Stimulated activated CD8-positive, alpha-beta memory T cell treated with anti-CD3 and anti-CD28 coated beads, Interleukin-7, amount 100 ng/mL, for 1 hour (primary cell): ENCODE measurements at places on chromosomes 16 and 17.

- no peak for DNase-seq
Observed at GRCh38 chr17:16419074-16419928, 3.9 kb downstream of the TRPV2 start.

DNA sequence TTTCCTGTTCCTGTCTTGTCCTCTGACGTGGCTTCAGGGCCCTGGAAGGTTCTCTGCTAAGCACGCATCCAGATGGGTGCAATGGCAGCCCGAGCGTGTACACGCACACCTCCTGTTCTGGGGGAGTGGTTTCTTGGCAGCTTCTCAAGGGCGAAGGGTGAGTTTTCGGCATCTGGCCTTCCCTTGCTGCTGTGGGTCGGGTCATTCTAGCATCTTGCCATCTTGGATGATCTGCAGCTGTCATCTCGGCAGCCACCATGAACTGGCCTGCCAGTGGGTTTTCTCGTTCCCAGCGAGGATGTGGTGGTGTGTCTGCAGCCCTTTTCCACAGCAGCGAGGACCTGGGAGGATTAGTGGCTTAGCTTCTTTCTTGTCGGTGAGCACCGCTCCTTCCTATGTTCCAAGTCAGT, 10.6 kb downstream of the MSI2 start:
- DNase-seq = no peak

DNA sequence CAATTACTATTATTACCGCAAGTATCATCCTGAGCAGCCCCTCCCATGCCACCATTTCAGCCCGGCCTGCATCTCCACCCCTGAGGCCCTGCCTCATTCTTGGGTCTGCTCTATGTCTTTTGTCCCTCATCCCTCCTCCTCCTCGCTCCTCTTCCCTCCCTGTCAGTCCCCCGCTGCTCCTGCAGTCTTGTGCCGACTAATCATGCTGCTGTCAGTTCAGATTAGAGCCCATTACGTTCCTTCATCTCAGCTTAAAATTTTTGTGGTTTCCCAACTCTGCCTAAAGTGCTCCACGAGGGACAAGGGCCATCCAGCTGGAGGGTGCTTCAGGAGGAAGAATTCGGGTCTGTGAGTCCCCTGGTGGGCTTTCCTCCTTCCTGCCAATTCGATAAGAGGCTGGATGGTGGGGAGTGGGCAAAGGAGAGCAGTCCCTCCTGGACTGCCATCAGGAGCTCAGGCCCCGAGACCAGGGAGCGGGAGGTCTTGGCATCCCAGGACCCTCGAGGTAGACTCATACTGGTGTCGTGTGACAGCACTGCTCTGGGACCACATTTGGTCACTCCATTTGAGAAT, 32.9 kb upstream of the GOSR2 start:
- no peak for DNase-seq

- no peak for DNase-seq
Observed at GRCh38 chr17:36602030-36602748, 806 bp downstream of the MRM1 start.

GRCh38 chr17:68291836-68292688, 767 bp downstream of the ARSG start:
- DNase-seq = peak; percentile 83

GRCh38 chr16:89911375-89911774, 7.3 kb upstream of the MC1R start:
- no peak for DNase-seq

DNA sequence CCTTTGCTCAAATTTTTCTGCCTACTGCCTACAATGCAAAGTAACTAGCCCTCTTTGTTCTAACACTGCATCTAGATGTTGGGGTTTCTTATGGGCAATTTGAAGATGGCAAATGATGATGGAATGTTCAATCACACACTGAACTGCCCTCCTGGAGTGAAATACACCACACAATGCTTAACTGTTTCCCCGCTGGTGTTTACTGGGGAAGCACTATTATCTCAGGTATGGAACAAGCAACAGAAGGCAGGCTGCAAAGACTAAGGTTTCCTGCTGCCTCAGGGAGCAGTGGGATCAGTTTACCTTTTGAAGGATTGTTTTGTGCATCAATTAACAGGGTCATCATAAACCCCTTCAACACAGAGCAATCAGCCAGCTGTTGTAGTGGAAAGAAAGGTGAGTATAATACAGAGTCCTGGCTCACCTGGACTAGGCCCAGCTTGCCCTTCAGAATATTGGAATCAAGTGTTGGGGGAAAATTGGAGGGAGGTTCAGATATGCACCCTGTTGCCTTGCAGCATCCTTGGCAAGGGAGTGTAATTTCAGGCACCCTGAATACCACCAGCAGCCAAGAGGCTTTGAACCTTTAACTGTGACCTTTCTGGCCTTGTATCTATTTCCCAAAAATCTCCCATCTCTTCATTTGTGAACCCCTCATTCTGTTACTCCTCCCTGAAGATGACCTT, 105.4 kb upstream of the CDH11 start:
- no peak for DNase-seq

DNA sequence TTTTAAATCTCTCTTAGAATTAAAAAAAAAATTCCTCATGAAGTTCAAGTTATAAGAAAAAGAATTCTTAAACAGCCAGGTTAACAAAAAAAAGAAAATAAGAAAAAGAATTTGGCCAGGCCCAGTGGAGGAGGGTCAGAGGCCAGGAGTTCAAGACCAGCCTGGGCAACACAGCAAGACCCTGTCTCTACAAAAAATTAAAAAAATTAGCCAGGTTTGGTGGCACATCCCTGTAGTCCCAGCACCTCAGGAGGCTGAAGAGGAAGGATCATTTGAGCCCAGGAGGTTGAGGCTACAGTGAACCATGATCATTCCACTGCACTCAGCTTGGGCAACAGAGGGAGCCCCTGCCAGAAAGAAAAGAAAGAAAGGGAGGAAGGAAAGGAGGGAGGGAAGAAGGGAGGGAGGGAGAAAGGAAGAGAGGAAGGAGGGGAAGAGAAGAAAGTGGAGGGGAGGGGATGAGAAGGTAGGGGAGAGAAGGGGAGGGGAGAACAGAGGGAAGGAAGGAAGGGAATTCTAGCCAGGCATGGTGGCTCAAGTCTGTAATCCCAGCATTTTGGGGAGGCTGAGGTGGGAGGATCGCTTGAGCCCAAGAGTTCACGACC, 30.9 kb downstream of the COG1 start:
- no peak for DNase-seq

DNA sequence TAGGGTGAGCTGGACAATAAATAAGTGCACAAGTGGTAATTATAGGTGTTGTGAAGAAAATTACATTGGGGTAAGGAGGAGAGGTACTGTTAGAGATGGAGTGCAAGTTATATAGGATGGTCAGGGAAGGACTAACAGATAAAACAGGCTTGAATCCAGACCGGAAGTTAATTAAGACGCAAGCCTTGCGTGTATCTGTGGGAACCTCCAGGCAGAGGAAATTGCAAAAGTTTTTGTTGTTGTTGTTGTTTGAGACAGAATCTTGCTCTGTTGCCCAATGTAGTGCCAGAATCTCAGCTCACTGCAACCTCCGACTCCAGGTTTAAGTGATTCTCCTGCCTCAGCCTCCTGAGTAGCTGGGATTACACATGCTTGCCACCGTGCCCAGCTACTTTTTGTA, 2.4 kb upstream of the ZNF18 start:
- no peak for DNase-seq

DNA sequence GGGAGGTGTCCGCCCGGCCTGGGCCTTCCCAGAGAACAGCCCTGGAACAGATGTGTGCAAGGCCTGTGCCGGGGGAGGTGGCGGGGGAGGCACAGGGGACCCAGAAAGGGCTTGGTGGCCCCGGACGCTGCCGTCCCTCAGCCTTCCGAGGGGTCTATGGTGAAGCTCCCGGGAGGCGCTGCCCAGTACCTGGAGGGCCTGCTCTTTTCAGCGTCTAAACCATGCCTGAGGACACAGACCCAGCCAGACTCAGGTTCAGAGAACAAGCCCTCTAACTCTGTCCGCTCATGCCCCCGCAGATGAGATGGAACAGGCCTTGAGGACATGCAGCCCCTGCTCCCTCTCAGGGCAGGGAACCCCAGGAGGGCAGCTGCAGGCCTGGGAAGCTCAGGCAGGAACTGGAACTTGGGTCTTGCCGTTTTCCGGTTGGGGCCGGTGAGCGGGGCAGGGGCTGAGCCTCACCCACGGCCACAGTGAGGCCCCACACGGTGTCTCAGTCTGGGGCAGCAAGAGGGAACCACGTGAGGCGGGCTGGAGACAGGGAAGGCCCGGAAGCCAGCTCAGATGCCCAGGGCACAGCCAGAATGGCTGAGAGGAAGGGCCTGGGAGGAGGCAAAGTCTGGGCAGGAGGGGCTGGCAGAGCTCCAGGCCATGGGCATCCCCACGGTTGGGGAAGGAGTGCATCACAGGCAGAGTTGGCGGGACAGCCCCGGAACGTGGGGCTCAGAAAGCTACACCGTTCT, 12.5 kb downstream of the SLC16A3 start:
- DNase-seq = no peak

- no peak for DNase-seq
Observed at GRCh38 chr17:57009737-57010445, 32.0 kb downstream of the SCPEP1 start.

DNA sequence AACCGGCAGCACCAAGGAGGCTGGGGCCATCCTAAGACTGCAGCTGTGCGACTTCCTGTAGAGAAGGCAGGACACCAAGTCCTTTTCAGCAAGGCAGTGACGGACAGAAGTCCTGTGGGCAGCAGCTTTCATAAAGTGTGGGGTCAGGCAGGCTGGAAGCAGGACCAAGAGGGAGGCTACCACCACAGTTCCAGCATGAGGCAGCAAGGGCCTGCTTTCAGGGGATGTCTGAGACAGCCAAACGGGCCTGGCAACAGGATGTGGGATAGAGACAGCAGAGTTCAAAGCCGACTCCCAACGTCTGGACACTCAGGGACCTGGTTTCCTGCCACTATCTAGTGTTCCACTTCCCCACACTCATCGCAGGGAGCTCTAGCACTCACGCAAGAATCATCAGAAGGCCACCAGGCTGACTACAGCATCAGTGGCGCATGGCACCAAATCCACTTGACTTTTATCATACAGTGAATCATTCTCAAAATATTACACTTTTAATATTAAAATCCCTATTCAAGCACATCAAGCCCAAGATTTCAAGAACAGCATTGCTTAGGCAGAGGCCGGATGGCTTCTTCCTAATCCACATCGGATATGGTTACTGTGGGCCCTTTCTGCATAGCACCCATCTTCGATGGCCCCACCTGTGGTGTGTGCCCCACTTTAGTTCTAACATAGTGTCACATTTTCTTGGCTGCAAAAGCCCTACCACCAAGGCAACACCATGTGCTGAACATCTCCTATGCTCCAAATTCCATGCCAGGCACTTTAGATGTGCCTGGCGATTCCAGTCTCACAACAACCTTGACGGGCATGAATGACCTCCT, 5.2 kb downstream of the USP7 start:
- no peak for DNase-seq

GRCh38 chr17:79949656-79950209, 85.9 kb downstream of the TBC1D16 start:
- no peak for DNase-seq

GRCh38 chr16:14635395-14636165, 2.8 kb downstream of the BFAR start:
- DNase-seq = no peak

DNA sequence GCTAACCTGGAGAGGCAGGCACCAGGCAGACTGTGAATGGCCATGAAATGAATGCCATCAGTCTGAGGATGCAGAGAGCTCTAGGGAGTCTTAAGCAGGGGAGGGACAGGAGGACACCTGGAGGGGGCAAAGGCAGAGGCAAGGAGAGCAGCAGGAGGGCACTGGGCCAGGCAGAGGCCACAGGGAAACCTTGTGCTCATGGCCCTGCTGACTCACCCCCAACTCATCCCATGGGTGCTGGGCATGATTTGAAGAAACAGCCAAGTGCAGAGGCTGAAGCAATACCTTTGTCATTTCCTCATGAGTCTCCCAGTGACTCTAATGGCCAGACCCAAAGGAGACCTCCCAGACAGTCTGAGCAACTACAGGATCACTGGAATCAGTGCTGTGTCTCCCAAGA, 141.4 kb downstream of the TMEM132E start:
- no peak for DNase-seq

GRCh38 chr16:47625115-47625567, 164.0 kb downstream of the PHKB start:
- DNase-seq = no peak
